ENCODE measurements at places on chromosomes 13 and 19.
A peak's percentile ranks its signal among the peaks of the same experiment; 100 is the strongest.

DNA sequence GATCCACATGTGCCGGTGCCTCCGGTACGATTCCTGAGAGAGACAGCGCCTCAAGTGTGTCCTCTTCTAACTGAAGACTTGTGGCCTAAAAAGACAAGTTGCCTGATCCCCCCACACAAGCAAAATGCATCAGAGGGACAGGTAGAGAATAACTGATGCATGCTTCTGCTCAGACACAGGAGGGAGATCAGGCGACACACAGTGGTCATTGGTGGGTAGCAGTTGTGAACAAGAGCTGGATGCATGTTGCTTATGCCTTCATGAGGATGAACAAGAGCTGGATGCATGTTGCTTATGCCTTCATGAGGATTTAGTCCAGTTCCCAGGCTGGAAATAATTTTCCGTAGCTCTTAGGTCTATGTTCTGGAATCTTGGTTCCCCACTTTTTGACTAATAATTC, 505.6 kb downstream of the MYO16 start:
- no peak for DNase-seq

DNA sequence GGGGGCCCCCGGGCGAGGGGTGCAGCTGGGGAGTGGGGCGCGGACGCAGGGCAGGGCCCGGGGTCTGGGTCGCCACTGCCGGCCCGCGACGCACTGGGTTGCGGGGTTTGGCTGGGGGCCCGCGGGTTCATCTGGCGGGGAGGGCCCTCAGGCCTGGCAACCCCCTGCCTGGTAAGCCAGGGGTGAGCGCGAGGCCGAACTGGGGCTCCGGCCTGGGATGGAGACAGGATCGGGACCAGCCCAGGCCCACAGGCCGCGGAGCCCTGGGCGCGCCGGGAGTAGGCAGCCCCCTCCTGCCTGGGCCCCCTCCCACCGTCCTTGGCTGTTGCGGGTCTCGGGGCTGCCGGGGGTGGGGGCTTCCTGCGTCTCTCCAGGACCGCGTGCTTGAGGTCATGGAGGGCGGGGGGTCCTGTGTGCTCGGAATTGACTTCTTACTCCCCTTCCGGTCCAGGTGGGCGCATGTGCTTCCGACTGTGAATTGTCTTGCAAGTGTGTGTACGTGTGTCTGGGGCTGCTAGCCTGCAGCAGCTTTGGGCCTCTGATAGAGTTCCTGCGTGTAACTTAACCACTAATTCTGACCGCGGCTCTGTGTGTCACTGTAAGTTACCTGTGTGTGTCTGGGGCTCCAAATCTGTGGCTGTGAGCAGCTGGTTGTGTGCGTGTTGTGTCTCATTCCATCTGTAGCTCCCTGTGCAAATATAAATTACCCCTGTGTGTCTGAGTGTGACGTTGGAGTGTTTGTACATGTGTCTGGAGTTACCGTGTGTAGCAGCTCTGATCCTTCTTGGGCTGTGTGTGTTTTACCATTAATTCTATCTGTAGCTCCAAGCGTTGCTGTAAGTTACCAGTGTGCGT, 751 bp downstream of the GRAMD1A start:
- peak; percentile 79 for DNase-seq

- no peak for DNase-seq
Measured at GRCh38 chr13:39970177-39970846, 314.9 kb downstream of the COG6 start.

- no peak for DNase-seq
Measured at GRCh38 chr13:64054321-64054720, 2638.7 kb upstream of the PCDH20 start.

- no peak for DNase-seq
Measured at GRCh38 chr13:107329991-107330390, 762.1 kb upstream of the ARGLU1 start.

DNA sequence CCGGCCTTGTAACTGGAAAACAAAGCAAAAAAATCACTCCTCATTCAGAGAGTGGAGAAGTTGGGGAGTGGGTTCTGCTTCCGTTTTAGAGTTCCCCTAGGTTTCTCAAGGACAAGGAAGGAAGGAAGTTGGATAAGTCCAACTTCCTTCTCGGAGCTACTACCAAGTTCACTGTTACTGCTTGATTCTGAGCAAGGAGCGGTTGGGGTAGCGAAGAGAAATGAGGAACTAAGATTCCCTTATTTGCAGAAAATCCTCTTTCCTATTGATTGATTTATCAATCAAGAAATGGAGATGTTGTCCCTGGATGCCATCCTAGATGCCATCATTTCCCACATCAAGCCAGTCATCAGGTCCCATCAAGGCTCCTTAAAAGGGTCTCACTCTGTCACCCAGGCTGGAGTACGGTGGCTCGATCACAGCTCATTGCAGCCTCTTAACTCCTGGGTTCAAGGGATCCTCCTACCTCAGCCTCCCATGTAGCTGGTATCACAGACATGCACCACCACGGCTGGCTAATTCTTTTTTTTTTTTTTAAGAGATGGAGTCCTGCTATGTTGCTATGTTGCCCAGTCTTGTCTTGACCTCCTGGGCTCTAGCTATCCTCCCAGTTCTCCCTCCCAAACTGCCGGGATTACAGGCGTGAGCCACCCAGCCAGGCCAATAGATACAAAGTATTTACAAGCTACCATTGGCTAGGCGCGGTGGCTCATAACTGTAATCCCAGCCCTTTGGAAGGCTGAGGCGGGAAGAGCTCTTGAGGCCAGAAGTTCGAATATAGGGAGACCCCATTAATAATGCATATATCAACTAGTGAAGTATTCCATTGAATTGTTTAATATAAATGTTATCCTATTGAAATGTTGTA, 809 bp upstream of the B9D2 start:
- DNase-seq: no peak

DNA sequence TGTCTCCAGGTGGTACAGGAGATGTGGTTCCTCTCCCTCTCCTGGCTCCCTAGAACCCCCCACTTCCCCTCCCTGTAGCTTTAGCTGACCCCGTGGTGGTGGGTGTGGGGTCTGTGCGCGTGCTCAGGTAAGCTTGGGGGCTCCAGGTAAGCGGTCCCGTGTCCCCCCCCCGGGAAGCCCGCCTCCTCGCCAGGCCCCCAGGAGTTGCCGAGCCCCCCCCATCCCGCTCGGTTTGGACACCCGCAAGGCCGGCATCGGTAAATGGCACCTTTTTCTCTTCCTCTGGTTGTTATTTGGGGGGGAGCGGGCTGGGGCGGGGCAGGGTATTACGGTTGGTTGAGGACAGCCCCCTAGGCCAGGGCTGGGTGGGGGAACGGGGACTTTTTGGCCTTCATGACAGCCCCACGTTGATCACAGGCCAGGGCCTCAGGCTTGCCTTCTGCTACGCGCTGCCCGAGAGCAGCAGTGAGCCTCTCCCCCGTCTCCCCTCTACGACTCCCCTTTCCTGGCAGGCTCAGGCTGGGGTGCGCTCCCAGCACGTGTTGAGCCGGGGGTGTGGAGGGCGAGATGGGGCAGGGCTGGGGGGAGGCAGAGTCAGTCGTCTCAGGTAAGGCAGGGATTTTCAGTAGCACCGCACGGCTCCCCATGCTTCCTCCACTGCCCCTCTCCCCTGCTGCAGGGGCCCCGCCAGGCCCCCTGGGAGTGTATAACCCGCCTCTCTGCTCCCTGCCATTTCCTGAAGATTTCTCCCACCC, 10.7 kb upstream of the LIN7B start:
- DNase-seq: peak; percentile 50

- DNase-seq: no peak
Measured at GRCh38 chr13:46903748-46904147, 6.9 kb upstream of the HTR2A start.

- no peak for DNase-seq
Measured at GRCh38 chr13:33235564-33235963, 50.0 kb downstream of the STARD13 start.

DNA sequence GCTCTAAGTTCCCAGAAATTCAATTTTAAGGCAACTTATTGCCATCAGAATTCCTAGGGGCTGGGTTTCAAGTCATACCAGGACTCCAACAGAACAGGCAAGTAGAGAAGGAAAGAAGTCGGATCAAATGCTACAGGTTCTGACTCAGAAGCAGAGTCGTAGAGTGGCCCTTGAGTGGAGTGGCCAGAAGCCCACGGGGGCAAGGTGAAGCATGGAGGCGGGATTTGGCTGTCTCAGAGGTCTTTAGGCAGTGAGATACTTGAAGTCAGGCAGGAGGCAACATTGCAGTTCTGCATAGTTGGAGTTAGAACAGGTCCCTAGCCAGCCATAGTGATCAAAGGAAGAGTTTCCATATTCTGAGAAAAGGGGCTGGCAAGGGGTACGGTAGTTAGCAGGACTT, 111.6 kb downstream of the NHLRC3 start:
- DNase-seq: no peak

DNA sequence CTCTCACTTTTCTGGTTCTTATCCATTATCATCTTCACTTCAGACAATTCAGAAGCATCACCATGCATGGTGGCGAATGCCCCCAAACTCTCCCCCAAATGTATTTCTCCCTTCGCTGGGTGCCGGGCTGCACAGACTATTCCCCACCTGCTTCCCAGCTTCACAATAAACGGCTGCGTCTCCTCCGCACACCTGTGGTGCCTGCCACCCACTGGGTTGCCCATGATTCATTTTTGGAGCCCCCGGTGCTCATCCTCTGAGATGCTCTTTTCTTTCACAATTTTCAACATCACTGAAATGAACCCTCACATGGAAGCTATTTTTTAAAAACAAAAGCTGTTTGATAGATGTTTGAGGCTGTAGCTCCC, 2.8 kb upstream of the F10 start:
- peak; percentile 29 for DNase-seq

- DNase-seq: peak; percentile 89
Measured at GRCh38 chr19:50537769-50538230, 24.1 kb upstream of the ASPDH start.

DNA sequence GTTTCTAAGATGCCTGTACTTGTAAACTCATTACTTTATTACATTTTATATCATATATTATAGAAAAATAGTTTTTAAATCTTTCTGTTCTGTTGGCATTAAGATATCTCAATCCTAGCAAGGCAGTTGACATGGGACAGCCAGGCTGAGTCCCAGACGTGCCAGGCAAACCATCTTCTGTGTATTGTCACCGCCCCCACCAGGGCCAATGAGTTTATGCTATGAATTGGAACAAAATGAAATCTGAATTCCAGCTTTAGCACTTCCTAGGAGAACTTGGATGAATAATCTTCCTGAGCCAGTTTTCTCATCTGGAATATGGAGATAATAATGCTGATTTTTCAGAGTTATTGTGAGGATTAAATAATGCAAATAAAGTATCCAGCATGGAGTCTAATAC, 79.9 kb upstream of the GSX1 start:
- DNase-seq: no peak

- no peak for DNase-seq
Measured at GRCh38 chr19:45476304-45476703, 8.5 kb downstream of the FOSB start.

GRCh38 chr13:38398711-38399493, 49.3 kb downstream of the UFM1 start:
- no peak for DNase-seq

GRCh38 chr19:1365319-1366269, 18.1 kb upstream of the NDUFS7 start:
- DNase-seq: no peak

DNA sequence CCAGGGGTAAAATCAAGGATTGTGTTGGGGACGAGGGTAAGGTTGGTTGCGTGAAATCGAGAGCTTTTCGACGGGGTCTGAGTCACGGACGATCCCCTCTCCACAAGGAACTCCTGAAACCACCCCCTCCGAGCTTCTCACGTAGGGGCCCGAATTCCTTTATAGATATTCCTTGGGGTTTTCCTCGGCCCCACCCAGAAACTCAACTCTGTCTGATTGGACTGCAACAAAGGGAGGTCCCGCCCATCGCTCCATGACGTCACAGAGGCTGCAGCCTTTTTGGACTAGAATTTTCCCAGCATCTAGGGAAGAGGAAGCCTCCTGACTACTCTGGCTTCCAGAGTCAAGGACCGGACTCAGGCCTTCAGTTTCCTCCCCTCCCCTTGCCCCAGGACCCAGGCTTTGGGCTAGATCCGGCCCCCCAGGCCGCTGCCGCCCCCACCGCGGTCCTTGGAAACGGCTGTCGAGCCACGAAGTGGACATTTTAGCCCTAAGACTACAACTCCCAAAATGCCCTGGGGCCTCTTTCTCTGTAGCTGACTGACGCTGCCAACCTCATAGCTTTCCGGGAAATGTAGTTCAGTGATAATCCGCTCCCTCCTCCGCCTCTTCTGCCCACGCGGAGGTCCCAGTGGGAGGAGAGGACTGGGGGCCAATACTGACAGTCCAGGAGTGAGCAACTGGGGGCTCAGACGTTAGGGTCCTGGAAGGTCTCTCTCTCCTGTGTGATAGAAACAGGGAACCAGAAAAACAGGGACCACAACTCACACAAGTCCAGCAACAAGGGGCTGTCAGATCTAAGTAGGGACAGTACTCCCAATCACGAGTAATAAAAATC, at the start of gene IZUMO1:
Gene IZUMO1 (minus strand): TSS at position 172 of the 838 bp plus-strand sequence. CDS start 1,050 bp downstream, outside the sequence.
- DNase-seq: peak; percentile 74

GRCh38 chr13:111552891-111553655, 232.6 kb downstream of the TEX29 start:
- DNase-seq: no peak

GRCh38 chr13:97986835-97987234, 33.4 kb downstream of the IPO5 start:
- no peak for DNase-seq

GRCh38 chr19:56309511-56310185, 5.0 kb downstream of the ZSCAN5A start:
- DNase-seq: peak; percentile 86

- no peak for DNase-seq
Measured at GRCh38 chr19:4038057-4038456, 28.6 kb downstream of the ZBTB7A start.

DNA sequence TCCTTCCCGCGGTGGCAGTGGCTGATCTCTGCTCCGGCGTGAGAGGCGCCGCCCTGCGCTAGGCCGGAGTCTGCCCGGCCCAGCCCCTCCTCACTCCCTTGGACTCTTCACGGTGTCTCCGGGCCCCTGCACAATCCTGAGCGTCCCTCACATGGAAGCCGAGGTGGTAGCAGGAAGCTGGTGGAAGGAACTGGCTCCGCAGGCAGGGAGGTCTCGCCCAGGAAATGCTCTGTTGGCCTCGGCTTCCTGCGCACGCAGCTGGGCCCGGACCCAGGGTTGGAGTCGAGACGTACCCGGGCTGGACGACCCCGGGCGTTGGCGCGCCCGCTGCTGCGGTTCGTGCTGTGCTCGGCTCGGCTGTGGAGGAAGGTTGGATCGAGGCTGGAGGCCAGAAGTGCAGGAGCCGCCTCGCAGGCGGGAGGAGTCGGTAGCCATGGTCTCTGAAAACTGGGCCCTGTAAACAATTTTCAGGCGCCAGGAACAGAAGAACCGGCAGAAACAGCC, 46.3 kb downstream of the ZNF724 start:
- DNase-seq: no peak

GRCh38 chr19:16283210-16284061, 41.2 kb upstream of the KLF2 start:
- DNase-seq: peak; percentile 86

- DNase-seq: no peak
Measured at GRCh38 chr19:18475004-18475453, 37.1 kb upstream of the ISYNA1 start.

- no peak for DNase-seq
Measured at GRCh38 chr13:97004886-97005285, 10.6 kb upstream of the OXGR1 start.

- DNase-seq: no peak
Measured at GRCh38 chr13:27969866-27970229, 733 bp upstream of the CDX2 start.

All from activated CD8-positive, alpha-beta memory T cell treated with anti-CD3 and anti-CD28 coated beads, Interleukin-2, amount 50 U/mL, for 48 hours (primary cell).